ENCODE measurements at places on chromosomes 5 and 9.

DNA sequence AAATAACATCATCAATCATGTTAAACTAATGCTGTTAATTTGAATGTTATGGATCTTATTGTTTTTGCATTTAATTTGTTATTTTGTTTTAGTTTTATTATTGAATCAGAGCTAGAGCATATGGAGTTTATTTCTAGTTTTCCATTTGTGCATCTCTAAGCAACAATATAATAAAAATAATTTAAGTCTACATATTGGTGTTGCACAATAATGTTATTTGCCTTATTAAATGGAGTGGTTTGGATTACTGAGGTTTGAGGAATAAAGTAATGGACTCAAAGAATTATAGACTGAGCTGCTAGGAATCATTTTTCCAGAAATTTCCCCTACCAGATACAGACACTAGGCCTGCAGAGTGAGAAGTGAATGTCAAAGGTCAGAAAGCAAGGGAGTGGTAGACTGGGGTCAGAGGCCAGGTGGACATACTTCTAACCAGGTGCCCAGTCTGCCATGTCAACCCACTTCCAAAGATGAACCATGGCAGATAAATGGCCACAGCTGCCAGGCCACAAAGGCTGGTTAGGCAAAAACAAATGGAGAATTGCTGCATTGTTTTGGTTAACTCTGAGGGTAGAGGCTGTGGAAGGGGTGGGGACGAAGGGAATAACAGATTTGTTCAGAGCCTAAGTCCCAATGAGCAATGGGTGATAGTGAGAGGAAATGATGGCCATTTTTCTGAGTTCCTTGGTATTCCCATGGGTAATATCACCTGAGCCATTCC, 113.1 kb downstream of the FBXL7 start:
- no peak for DNase-seq

DNA sequence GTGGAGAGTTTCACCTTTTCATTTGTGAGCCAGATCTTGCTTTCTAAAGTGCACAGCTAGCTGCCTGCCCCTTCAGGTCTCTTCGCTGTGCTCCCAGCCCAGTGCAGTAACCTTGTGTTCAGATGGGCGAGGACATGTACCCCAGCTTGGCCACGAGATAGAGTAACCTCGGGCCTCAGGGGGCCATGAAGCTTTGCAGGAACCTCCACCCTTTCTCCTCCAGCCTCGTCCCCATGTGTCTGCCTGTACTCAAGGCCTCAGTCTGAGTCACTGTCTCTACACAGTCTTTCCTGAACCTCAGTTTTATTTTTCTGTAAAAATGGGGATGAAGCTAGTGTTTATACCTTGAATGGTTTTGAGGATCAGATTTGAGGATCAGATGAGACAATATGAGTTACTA, 37.9 kb downstream of the ERGIC1 start:
- no peak for DNase-seq

- DNase-seq, result no peak
These were observed 284.5 kb upstream of the PTGER4 start for GRCh38 chr5:40395251-40395650.

GRCh38 chr5:158261674-158262367, 402.9 kb upstream of the CLINT1 start:
- DNase-seq, result no peak

- no peak for DNase-seq
These were observed 197.3 kb downstream of the KCTD16 start for GRCh38 chr5:144367991-144368390.

DNA sequence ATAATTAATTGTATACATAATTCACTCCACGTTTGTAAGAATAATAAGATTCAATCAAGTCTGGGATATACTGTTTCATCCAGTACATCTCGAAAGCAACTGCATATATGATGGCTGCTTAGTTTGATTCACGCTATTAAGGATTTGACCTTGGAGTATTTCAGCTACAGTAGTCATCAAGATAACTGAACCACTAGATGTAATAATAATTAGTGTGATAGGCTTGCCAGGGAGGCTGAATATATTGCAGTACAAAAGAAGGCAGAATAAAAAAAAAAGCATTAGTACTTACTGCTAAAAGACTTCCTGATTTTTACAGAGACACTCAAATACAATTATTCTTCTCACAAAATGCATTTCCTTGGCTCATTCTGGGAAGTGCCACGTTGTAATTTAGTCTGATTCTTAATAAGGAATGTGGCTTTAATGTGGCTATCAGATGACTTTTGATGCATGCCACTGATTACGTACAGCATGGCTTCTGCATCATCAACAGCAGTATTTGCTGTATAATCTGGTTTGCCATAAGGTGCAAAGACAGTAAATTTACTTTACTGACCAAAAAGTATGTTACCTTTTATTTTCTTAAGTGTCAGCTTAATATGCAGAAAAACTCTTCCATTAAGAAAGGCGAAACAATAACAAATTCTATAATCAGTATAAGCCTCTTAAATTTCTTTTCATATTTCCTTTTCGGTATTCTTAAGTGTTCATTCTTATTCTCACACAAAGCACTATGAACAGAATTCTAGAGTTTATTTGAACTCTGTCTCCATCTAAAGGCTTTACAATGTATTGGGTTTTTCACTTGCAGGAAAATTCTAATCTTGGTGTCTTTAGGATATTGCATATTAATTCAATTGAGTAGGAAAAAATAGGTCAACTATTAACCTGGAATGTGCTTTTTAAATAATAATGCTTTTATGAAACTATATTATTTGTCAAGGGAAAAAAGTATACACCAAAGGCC, 166.4 kb downstream of the SLF1 start:
- DNase-seq, result no peak

DNA sequence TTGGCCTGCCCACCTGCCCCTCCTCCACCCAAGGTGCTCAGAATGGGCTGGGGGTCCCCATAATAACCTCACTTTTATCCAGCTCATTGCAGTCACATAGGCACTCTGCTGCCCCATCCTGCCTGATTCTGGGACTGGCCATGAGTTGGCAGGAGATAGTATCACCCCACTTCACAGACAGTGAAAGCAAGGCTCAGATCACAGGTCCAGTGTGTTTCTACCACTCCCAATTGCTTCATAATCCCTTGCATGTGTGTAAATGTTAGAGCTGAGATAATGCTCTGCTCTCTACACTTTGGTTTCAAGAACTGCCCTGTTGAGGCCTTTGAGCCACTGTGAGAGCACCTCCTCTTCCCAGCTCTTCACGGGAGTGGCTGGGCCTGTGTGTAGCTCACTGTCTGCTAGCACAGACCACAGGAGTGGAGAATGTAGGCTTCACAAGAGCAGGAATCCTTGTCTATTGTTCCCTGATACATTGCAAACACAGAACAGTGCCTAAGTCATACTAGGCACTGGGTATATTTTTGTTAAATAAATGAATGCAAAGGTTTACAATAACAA, 8.4 kb downstream of the PCYOX1L start:
- DNase-seq, result no peak

DNA sequence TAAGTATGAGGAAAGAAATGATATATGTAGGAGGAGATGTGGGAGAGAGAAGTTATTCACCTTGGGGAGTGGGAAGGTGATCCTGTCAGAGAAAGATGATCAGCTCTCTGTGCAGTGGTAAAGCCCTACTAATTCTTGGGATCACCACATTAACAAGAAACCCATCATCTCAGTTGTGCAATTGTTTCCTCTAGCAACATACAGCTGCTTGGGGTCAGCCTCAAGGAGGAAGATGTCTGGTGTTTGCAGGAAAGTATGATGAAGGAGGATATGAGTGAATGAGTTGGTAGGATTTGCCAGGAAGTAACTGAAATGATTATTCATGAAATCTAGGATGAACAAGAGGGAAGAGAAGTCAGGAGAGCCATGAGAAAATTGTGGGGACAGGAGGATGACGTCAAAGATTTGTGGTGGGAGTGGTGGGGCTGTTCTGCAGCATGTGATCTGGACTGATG, 50.1 kb downstream of the TNFSF8 start:
- DNase-seq, result no peak

DNA sequence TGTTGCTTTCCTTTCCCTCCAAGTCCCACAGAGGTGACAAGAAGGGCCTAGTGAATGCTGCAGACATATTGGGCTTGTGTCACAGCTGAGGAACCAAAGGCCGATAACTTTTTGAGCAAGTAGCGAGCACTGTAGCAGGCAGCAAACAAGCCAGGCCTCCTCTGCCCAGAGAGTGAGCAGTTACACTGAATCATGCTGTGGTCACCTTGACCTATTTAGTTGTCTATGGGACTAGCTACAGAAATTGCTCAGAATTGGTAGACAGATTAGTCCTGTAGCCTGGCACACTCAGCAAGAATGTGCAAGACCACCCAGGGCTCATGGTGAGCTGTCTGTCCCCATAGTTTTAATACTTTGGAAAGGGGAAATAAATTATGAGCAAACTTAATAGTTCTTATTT, 25.2 kb downstream of the ZCCHC9 start:
- no peak for DNase-seq

DNA sequence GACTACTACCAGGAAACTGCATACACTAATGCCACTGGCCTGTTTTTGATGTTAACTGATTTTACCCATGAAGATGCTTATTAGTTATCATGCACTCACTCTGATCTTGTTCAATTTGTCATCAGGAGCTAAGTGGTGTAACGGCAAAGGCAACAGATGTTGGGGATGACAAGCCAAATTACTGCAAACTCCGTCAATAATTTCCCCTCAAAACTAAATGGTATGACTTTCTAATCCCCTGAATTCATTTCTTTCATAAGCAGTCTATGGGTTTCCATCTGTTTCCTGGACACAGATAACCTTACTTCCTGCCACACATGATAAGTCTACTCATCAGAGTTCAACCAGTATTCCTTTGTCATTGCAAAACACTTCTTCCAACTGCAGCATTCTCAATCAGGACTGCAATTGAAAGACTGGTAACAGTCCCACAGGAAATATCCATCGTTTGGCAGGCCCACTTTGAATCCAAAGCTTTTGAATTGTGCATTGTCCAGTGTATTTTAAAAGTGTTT, 96.2 kb upstream of the SMC2 start:
- DNase-seq, result no peak

- no peak for DNase-seq
These were observed 34.6 kb downstream of the C5orf15 start for GRCh38 chr5:133933670-133934295.

- peak; percentile 29 for DNase-seq
These were observed 113.3 kb downstream of the MTREX start for GRCh38 chr5:55421074-55421529.

- no peak for DNase-seq
These were observed 207.6 kb downstream of the FSTL4 start for GRCh38 chr5:133404724-133405123.

GRCh38 chr5:14925326-14925725, 53.7 kb upstream of the ANKH start:
- no peak for DNase-seq

GRCh38 chr5:169788168-169788567, 151.1 kb downstream of the DOCK2 start:
- DNase-seq, result no peak

DNA sequence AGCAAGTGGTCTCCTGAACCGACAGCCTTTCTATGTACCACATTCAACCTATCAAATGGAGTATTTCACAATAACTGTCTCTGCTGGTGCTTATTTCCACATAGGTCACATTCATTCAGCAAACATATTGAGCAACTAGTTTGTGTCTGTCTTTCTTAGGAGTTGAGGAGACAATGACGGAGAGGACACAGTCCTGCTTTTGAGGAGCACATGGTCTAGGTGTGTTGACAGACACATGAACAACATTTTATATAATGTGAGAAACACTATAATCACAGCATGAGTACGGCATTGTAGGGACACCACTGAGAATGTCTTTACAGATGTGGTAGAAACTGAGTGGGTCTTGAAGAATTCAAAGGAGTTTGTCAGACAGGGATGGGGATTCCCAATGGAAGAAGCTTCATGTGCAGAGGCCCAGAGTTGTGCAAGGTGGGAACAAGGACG, 28.5 kb downstream of the NFIL3 start:
- no peak for DNase-seq

- no peak for DNase-seq
These were observed 114.9 kb downstream of the TRIO start for GRCh38 chr5:14257995-14258403.

DNA sequence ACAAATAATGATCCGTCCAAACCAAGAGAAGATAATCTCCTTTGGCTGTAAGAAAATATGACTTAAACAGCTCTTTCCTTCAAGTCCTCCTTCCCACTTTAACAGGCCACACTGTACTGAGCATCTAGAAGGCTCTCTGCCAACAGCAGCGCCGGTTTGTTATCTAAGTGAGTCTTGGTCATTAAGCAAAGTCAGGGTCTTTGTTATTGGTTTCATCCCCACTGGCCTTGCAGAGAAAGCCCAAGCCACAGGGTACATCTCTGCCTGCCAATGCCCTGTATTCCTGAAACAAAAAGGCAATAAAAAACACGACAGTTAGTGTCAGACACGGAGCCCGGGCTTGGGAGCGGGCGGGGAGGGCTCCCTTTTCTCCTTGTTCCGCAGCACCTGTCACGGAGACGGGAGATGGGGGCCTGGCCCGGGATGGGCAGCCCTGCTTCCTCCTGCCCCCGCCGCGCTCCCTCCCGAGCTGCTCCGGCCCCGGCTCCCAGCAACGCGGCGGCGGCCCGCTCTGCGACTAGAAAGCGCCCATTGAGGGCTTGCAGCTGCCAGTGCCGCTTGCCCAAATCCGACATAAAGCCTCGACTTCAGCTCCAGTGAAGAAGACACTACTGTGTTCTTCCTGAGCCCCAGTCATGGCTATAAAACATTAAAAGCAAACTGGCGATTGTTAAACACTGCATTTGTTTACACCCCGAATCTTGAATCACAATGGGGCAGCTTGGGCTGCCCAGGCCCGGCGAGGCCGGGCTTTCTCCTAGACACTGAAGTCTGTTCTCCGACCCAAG, 28.1 kb upstream of the PIK3R1 start:
- no peak for DNase-seq

GRCh38 chr9:126781186-126782052, 23.4 kb upstream of the ZBTB43 start:
- peak; percentile 86 for DNase-seq

DNA sequence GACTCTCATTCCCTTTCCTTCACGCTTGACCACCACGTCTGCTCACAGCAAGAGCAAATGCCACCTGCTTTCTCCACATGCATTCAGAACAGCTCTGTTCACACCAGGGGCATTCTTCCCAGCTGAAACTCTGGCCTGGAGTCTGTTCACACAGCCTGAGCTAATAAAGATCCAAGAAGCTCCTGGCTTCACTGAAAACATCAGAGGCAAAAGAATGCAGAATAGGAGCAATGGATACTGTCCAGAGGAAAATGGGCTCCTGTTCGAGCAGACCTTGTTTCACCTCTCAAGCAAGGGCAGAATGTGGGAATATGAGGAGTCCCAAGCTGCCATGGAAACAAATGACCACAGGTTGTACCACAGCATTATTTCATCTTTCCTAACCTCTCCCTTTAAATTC, 402.7 kb upstream of the TNC start:
- no peak for DNase-seq
